Osteocyte (in vitro differentiated cells): ENCODE measurements at places on chromosomes 1 and 21. TPM values are rescaled to one million over a fixed set of nuclear protein-coding genes. Genes with fewer than 3 reads are reported as not detected.

The PPM1J gene
- 0.67 and 1.1 TPM in 2 replicates for total RNA-seq

The GJA9 gene
- not detected in 2 replicates for total RNA-seq

The LDLRAD1 gene
- not detected in 2 replicates for total RNA-seq

The PALMD gene
- 7.0 and 8.6 TPM in 2 replicates for total RNA-seq

The LCE3E gene
- total RNA-seq, result not detected in 2 replicates

The SDC3 gene
- 54.4 and 63.4 TPM in 2 replicates for total RNA-seq

The ANGPTL3 gene
- not detected in 2 replicates for total RNA-seq

DNA sequence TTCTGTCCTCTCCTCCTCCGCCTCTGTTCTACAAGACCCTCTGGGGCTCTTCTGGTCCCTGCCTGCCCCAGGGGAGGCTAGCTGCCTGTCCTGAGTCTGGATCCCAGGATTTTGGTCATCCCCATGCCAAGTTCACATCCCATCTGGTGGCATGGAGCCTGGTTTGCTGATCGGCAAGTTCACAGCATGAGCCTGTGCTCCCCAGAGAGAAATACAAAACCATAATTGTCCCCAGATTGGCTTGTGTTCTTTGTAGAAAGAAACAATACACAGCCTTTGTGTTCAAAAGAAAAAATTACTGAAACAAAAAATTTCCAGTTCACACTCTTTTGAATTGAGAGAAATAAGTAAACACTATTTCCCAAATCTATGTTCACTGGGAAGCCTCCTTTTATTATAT is 149.4 kb upstream of the ZC3H12A start:
- DNase-seq, result no peak
- H3K4me1 ChIP-seq, result no peaks in the 10 kb centered on the region
- H3K27me3 ChIP-seq, result no peaks in the 10 kb centered on the region
- no peak overlapping the region for H3K4me3 ChIP-seq

GRCh38 chr1:184843732-184844495 is 89.3 kb upstream of the EDEM3 start:
- no peak overlapping the region for H3K4me3 ChIP-seq
- DNase-seq, result no peak
- H3K27me3 ChIP-seq, result no peaks in the 10 kb centered on the region
- no peaks in the 10 kb centered on the region for H3K36me3 ChIP-seq

DNA sequence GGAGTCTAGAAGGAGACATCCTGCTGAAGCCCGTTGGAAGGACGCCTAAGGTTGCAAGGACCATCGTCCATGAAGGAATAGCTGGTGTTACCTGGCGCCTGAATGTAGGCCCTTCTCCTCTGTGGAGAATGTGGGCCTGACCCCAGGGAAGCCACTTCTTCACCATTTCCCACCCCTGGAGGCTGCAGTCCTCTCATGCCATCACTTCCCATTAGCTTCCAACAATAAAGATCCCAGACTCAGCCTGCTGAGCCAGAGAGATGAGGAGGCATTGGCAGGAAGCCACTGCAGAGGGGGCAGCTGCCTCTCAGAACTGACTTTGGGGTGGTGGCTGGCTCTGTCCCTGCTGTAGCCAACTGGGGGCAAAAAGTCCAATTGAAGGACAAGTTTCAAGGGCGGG is 21.3 kb upstream of the KCNE2 start:
- no peak overlapping the region for H3K4me3 ChIP-seq
- H3K36me3 ChIP-seq, result no peaks in the 10 kb centered on the region
- DNase-seq, result no peak
- no peaks in the 10 kb centered on the region for H3K27me3 ChIP-seq
- H3K27ac ChIP-seq, result no peak overlapping the region
- H3K4me1 ChIP-seq, result peaks cover 90% of the 10 kb centered on the region

DNA sequence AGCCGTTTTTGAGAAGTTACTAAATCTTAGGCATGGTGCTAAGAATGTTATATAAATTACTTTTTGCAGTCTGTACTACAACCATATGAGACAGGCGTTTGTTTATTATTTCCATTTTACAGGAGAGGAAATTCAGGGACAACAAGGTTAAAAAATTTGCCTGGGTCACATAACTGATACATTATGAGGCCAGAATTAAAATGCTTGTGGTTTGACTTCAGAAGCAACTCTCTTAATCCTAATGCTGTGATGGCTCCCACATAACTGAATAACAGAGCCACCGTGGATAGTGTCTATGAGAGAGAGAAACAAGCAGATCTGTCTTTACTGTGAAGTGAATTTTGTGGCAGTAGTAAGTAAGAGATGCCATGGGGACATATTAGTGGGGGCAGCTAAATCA is 184.9 kb downstream of the NCAM2 start:
- no peak for DNase-seq
- H3K4me1 ChIP-seq, result peaks cover 25% of the 10 kb centered on the region
- H3K27me3 ChIP-seq, result no peaks in the 10 kb centered on the region
- no peak overlapping the region for H3K4me3 ChIP-seq

GRCh38 chr1:150601540-150601939 is 22.1 kb upstream of the MCL1 start:
- H3K27me3 ChIP-seq, result no peaks in the 10 kb centered on the region
- H3K4me1 ChIP-seq, result peaks cover 13% of the 10 kb centered on the region
- no peak for DNase-seq
- H3K27ac ChIP-seq, result no peak overlapping the region
- H3K4me3 ChIP-seq, result no peak overlapping the region
- H3K36me3 ChIP-seq, result peaks cover 7% of the 10 kb centered on the region

DNA sequence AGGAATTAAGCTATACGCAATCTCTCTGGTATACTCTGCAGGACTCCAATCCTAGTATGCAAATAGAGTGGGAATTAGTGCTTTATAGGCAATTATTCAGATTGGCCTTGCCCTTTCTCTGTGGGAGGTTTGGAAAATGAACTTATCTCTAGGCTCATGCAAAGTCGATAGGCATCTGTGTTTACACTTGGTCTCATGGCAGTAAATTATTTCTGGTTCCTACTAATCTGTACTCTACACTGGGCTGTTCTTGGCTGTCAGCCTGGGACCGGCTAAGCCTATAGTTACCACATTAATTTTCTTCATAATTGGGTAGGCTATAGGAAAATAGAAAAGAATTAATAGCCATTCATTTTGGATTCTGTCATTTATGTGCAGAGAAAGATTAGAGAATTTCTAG is 544.6 kb downstream of the AMY1C start:
- no peak for DNase-seq
- no peaks in the 10 kb centered on the region for H3K4me1 ChIP-seq
- H3K4me3 ChIP-seq, result no peak overlapping the region
